Stimulated activated CD4-positive, alpha-beta T cell treated with anti-CD3 and anti-CD28 coated beads, Interleukin-15, amount 100 ng/mL, for 1 hour (primary cell): ENCODE measurements at places on chromosomes 3 and 15.

GRCh38 chr3:181879926-181880325 is 168.2 kb downstream of the SOX2 start:
- no peak for DNase-seq

DNA sequence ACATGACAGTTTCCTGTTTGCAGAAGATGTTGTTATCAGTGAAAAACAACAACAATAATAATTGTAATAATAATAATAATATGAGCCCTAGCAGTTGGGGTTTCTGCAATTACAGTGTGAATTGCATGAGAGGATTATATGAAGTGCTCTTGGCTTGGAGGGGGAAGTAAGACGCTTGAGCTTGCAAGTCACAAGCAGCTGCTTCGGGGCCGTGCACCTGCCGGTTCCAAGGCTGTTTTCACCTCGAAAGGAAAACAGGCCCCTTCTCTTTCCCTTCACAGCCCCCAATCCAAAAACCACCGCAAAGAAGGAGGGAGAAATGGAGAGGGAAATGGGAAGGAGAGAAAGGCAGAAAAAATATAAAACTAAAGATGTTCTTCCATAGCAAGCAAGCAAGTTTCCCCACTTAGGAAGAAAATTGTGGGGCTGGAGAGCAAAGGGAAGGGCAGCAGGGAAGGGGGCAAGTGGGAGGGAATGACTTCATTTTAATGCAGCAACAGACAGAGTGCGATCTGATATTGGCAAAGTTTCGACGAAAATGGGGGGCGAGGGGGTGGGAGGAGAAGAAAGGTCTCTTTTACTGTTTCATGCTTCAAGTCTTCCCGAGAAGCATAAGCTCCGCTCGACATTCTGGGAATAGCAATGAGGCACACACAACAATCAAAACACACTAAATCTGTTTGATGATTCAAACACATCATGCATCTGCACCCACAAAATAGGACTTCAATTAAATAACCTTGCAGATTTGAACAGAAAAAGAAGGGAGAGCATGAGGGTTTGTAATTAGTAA is 284.2 kb upstream of the ATP11B start:
- no peak for DNase-seq

GRCh38 chr15:52337198-52337853 is 41.7 kb upstream of the MYO5C start:
- DNase-seq: no peak

DNA sequence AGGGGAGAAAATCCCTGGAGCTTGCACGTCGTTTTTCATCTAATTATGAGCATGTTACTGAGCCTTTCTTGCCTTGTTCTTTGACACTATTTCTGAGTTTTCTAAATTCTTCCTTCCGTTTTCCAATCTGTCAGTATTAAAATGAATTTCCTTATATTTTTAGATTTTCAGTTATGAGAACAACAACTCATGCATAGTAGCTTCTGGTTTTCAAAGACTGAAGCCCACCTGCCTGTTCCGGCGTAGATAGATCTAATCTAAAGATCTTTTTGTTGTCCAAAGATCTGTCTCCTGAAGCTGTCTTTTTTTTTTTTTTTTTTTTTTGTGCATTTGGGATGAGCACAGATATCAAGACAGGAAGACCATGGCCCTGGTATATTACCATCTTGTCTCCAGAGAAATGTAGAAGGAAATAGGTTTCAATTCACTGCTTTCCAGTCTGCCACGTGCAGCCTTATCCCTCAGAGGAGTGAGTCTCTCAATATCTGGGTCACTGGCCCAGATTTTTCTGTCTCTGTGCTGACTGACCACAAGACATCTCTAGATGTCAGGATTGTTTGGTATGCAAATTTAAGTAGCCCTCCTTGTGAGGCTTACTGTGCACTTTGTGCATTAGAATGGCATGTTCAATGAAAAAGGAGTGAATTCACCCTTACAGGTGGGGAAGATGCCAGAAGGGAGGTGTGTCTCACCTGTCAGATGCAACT is 222.3 kb upstream of the TMC3 start:
- DNase-seq: no peak

- no peak for DNase-seq
These were observed 821.6 kb downstream of the SQOR start for GRCh38 chr15:46456456-46456855.

GRCh38 chr3:124057420-124057819 is 65.5 kb upstream of the ROPN1 start:
- no peak for DNase-seq

- DNase-seq: no peak
These were observed 1.3 kb downstream of the ARL6IP5 start for GRCh38 chr3:69085833-69086722.

GRCh38 chr3:31798840-31799239 is 182.2 kb downstream of the OSBPL10 start:
- no peak for DNase-seq

GRCh38 chr3:112889357-112889756 is 42.7 kb upstream of the CD200R1L start:
- no peak for DNase-seq

DNA sequence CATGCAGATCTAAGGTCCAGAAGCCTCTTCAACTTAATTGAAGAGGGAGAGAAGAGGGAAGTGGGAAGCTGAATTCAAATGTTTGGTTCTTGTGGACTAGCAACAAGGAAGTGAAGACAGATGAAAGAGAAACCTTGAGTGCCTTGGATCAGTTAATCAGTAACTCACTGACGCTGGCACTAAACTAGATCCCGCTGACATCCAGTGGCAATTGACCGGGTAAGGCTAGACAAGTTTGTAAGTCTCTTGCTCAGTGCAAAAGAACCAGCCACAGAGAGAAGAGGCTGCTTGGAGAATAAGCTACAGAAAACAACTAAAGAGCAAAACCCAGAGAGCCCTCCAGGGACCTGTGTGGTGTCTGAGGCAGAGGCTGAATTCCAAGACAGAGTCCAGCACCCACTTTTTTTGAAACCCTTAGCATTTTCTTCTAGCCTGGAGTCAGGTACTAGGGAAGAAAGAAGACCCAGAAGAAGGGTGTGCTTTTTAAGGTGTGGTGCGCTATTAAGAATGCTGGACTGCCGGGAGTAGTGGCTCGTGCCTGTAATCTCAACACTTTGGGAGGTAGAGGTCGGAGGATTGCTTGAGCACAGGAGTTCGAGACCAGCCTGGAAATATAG is 6.9 kb downstream of the PLCH1 start:
- no peak for DNase-seq

- DNase-seq: no peak
These were observed 190.5 kb downstream of the TBC1D5 start for GRCh38 chr3:17551895-17552294.

GRCh38 chr3:141779667-141780066 is 16.5 kb downstream of the GRK7 start:
- no peak for DNase-seq

DNA sequence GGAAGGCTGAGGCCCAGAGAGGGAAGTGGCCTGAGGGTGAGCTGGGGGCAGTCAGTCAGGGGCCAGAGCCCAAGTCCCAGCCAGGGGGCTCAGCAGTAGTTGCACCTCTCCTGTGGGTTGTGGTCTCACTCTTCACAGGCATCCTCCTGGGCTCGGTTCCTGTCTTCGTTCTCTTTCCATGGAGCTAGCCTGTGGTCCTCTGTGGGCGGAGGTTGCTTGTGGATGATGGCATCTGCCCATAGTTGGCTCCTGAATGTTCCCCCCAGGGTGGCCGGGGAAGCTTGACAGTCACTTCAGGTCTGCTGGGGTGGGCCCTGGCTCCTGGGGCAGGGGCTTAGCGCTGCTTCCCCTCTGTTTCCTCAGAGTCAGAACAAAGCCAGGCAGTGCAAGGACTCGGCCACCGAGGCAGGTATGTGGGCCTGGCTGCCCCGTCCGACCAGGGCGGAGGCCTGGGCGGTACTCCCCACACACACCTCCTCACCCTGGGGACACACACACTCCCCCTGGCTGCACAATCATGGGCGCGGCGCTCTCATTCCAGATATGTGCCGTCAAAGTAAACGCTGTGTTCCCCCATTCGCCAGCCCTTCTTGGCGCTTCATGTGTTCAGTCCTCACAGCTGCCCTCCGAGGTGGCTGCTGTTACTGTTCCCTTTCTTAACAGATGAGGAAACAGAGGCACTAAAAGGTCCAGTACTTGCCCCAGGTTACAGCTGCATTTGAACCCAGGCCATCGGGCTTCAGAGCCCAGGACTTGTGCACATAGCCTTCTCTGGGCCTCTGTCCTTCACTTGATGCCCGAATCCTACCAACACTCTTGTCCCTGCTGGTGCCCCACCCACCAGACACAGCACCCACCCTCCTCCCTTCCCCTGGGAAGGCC is 34.5 kb downstream of the PSTPIP1 start:
- DNase-seq: no peak

DNA sequence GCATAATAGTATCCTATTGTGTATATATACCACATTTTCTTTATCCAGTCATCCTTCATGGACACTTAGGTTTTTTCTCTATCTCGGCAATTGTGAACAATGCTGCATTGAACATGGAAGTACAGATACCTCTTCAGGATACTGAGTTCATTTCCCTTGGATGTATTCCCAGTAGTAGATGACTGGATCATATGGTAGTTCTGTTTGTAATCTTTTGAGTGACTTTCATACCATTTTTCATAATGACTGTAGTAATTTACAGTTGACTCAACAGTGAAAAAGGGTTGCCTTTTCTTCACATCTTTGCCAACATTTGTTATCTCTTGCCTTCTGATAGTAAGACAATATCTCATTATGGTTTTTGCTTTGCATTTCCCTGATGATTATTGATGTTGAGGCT is 21.8 kb downstream of the MYH15 start:
- no peak for DNase-seq

GRCh38 chr15:25981114-25981513 is 118.0 kb upstream of the ATP10A start:
- no peak for DNase-seq

GRCh38 chr15:46079046-46079445 is 444.2 kb downstream of the SQOR start:
- DNase-seq: no peak

- DNase-seq: no peak
These were observed 5.5 kb upstream of the MEIS2 start for GRCh38 chr15:37105889-37106288.

DNA sequence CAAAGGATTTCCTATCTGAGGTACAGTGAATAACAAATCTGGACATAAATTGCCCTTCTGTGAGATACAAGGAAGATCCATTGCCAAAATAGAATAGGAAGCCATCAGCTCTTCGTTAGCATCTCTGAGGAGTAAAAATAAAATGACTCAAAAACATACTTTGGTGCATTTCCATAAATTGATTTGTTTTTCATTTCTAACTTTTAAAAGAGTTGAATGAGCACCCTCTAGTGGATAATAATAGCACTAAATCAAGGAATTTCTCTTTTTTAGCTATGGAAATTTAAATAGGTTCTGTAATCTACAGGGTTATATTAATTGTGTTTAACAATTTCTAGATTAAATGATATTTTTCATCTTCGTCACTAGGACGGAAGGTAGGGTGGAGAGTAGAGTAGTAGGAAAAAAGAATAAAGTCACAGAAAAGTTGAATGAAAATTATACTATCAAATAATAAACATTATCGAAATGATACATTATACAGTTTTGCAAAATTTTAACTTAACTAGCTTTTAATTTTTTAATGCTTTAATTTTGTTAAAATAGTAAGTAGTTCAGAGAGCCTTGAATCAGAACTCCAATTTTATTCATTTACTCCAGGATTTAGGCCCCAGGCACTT is 6.4 kb downstream of the NSUN3 start:
- DNase-seq: no peak

DNA sequence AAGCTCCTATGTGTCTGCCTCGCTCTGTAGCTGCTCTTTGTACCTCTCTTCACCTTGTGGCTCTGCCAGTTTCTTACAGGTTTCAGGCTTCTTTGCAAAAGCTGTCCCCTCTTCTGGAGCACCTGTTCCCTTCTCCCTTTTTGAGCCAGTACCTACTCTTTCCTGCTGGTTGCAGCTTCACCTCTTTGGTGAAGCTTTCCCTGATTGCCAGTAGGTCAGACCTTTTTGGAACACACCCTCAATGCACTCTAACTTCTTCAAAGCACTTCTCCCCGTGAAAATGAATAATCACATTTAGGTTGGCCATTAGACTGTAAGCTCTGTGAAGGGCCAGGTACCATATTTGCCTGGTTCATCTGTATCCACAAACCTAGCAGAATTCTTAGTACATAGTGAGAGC is 60.3 kb downstream of the BHLHE40 start:
- no peak for DNase-seq

DNA sequence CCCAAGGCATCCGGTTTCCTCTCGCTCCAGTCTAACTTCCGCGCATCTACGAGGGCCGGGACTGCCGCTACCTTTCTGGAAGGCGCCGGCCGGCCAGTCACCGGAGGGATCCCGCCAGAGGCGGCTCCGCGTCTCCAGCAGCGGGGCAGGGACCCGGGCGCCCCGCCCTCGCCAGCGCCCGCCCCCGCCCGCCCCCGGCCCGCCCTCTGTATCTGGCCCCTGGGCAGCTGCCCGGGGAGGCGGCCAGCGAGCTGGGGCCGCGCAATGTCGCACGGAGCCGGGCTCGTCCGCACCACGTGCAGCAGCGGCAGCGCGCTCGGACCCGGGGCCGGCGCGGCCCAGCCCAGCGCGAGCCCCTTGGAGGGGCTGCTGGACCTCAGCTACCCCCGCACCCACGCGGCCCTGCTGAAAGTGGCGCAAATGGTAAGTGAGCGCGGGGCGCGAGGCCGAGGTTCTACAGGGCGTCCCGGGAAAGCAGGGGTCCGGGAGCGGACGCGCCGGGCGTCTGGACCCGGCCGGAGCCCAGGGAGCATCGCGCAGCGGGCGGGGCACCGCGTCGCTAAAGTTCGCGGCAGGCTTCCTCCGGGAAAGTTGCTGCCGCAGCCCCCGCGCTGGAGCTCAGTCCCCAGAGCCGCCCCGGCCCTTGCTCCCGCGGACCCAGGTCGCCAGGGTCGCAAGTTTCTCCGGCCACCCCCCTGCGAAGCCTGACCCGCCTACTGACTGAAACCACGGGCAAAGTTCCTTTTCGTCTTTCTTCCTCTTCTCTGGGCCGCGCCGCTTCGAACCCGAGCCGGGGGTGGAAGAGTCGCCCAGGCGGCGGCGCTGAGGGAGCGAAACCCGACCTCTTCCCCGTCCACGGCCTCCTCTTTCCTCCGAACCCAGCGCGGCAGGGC is at the start of gene CMTM7:
CMTM7 (plus strand) TSS at position 211 of the 893 bp plus-strand sequence; CDS start at position 265, 54 bp downstream.
- peak; percentile 31 for DNase-seq
